ENCODE measurements at places on chromosomes 3 and 15.
A peak's percentile ranks its signal among the peaks of the same experiment; 100 is the strongest.

DNA sequence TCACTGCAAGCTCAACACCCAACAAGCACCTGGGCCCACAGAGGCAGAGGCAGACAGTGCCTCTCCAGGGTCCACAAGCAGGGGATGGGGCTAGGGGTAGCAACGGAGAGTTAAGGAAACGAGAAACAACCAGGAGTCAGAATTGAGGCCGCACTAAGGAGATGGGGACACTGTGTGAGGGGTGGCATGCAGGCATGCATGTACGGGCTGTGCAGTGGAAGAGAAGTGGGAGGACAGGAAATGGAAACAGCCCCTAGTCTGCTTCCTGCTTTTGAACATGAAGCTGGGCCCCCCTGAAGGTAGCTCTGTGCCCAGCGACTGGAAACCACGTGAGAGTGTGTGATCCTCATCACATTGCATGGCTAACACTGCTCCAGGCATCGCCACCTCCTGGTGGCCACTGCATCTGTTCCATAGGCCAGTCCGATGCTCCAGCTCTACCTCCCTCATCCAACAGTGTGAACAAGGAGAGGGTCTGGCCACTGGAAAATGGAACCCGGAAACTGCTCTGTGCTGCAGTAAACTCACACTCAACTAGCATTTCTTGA is 44.0 kb downstream of the XXYLT1 start:
- DNase-seq = no peak

- DNase-seq = no peak
Measured at GRCh38 chr3:26560081-26560480, 62.5 kb upstream of the LRRC3B start.

- DNase-seq = no peak
Measured at GRCh38 chr3:62319570-62320243, 53.6 kb downstream of the FEZF2 start.

DNA sequence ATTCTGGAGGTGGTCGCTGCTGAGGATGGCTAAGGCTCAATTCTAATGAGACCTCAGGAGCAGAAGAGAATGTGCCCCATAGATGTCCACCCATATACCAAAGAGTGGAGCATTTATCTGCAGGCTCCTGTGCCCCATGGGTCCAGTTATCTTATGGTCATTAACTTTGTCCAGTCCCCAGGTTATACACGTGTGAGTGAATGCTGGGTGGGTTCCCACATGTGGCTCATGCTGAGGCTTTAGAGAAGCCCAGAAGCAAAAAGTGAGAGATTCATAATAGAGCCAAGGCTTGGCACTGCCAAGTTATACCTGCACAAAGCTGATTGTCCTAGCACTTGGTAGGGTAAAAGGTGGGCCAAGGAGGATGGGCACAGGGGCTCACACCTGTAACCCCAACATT is 30.0 kb upstream of the MINAR1 start:
- DNase-seq = no peak

GRCh38 chr3:143849854-143850549 is 1.7 kb upstream of the SLC9A9 start:
- no peak for DNase-seq

- no peak for DNase-seq
Measured at GRCh38 chr3:11136116-11136515, 18.2 kb upstream of the HRH1 start.

GRCh38 chr15:88069561-88069960 is 187.0 kb downstream of the NTRK3 start:
- no peak for DNase-seq

DNA sequence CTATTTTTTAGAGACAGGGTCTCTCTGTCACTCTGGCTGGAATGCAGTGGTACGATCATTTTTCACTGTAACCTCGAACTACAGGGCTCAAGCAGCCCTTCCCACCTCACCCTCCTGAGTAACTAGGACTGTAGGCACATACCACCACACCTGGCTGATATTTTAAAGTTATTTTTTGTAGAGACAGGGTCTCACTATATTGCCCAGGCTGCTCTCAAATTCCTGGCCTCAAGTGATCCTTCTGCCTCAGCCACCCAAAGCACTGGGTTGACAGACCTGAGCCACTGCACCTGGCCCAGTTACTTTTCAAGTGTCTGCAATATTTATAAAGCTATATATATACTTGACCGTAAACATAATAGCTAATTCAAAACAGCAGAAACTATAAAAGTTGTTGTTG is 75.0 kb downstream of the PIAS1 start:
- DNase-seq = no peak

GRCh38 chr3:166570102-166570501 is 732.9 kb upstream of the BCHE start:
- DNase-seq = no peak

DNA sequence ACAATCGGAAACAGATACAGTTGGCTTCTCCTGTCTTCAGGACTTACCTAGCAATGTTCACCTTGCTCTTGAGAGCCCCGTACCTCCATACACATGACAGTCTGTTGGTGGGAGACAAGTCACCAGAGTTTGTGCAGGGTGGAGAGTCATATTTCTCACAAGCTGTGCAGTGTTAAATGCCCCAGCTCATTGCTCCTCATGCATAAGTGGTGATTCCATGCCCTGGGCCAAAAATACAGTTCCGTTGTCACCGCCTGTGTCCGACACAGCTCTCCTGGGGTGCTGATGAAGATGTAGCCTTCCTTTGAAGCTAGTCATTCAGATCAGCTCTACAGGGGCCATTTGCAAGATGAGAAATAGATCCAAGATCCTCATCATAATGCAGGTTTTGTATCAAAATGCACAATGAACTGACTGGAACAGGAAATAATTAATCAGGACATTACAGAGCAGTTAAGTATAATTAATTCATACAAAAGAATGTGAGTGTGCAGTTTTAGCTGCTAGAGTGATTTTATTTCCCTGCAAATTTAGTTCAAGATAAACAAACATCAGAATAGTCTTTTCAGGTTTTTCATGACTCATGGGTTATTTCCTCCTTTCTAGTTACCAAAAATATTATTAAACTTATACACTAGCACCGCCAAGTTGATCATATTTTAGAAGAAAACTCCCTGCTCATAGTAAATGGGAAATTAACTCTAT is 66.5 kb downstream of the CD47 start:
- no peak for DNase-seq

GRCh38 chr3:22714749-22715148 is 488.4 kb upstream of the UBE2E2 start:
- DNase-seq = no peak

GRCh38 chr15:42725331-42725903 is 11.5 kb downstream of the CDAN1 start:
- no peak for DNase-seq

GRCh38 chr15:61720197-61720704 is 340.0 kb downstream of the VPS13C start:
- no peak for DNase-seq

DNA sequence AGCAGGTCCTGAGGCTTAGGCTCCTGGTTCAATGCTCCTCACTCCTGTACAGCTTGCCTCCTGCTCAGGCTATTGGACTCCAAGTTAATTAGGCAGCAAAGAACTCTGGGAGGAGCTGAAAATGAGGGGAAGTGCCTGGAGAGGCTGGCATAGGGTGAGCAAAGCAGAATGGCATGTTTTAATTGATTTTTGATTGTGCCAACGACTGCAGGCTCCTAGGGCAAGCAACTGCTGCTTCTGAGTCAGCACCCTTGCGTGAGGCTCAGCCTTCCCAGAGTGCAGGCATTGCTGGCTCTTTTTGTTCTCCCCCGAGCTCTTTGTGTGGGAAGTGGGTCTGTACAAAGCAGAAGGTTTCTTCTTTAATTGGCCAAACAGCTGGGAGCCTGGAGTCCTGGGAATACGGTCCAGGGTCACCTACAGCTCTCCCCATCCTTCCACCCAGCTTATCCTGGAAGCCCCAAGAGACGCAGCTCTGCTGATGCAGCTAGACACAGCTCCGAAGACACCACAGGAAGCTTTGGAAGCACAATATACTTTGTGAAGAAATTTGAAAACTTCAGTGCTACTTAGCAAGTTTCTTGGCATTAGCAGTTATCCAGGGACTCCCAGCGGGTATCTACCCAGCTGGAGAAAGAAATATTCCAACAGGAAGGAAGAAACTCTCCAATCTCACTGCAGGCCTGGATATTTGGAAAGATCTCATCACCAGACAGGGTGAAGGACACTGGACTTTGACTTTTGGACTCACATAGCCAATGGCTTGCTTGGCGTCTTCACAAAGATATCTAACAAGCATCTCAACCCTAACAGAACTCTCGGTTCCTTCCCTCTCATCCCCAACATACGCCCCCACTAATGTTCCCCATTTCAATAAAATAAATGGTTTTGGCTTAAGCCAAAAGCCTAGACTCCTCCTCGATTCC is 76.8 kb downstream of the BDH1 start:
- no peak for DNase-seq

- DNase-seq = no peak
Measured at GRCh38 chr15:31814082-31814481, 216.2 kb upstream of the CHRNA7 start.

- DNase-seq = no peak
Measured at GRCh38 chr3:72459588-72459987, 388.7 kb downstream of the SHQ1 start.

DNA sequence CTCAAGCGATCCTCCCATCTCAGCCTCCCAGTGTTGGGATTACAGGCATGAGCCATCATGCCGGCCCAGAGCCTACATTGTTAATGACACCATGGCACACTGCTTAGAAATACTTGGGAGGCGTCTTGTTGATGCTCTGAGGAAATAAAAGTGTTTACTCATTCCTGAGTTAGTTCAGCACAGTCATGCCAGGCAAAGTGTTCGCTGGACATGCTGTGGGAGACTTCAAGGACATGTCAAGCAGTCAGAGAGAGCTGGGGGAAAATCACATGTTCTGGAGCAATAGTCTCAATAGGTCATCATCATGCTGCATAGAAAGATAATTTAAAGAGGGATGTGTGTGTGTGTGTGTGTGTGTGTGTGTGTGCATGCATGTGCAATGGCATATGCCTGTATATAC is 37.5 kb downstream of the TTC23 start:
- no peak for DNase-seq

DNA sequence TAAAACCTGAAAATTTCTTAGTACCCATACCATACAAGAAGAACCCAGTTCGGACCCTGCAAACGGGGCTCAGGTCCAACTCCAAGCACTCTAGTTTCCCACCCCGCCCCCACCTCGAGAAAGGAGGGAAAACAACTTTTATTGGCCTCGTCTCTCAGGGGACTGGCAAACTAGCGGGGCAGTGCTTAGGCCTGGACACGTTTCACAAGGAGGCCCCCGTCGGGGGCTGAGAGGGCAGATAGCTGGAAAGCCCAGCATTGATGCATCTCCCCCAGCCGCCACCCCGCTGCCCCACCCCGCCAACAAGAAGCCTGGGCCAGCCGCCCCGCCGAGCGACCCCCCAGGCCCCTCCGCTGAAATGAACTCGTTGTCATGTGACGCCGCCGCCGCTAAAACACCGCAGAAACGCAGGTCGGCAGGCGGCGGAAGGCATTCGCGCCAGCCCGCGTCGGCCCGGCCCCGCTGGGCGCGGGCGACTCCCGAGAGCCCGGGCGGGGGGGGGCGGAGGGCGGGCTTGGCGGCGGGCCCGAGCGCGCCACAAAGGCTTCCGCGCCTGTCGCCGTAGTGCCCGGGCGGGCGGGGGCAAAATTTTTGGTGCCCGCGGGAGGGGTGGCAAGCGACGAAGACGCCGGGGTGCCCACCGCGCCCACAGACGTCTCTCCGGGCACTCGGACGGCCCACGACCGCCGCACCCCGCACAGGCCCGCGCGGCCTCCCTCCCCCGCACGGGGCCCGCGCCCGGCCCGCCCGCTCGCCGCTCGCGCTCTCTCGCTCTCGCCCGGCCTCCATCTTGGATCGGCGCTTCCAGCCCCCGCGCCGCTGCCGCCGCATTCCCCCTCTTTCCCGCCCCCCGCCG is 634 bp downstream of the STAG1 start:
- DNase-seq = peak; percentile 28

DNA sequence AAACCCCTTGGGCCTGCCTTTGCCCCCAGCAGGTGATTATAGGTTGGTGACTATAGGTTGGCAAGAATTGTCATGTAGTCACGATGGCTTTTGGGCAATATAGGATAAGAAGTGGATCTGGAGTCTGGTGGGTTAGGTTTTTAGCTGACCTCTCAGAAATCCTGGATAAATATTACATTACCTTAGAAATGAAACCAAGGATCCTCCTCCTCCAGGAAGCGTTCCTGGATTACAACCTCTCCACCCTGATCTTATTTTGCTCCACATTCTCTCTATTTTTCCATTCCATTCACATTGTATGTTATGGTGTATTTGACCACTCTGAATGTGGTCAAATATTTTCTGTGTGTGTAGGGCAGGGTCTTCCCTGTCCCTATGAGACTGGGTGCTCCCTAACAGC is 82.3 kb downstream of the SEMA5B start:
- DNase-seq = no peak

DNA sequence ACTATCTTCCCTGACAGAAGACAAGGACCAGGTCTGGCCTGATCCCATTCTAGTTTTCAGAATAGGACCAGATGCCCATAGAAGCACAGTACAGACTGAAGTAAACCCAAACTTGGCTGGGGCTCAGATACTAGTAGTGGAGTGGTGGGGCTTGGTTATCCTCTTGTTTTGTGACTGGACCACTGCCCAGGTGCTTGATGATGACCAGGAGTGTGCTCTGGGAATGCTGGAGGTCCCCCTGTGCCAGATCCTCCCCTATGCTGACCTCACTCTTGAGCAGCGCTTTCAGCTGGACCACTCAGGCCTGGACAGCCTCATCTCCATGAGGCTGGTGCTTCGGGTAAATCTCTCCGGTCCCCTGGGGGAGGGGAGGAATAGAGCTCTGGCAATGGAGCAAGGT is 36.3 kb downstream of the ESYT3 start:
- DNase-seq = no peak
